ENCODE measurements at places on chromosomes 3 and 15.

GRCh38 chr3:106117490-106117858, 248.7 kb upstream of the CBLB start:
- DNase-seq = no peak

DNA sequence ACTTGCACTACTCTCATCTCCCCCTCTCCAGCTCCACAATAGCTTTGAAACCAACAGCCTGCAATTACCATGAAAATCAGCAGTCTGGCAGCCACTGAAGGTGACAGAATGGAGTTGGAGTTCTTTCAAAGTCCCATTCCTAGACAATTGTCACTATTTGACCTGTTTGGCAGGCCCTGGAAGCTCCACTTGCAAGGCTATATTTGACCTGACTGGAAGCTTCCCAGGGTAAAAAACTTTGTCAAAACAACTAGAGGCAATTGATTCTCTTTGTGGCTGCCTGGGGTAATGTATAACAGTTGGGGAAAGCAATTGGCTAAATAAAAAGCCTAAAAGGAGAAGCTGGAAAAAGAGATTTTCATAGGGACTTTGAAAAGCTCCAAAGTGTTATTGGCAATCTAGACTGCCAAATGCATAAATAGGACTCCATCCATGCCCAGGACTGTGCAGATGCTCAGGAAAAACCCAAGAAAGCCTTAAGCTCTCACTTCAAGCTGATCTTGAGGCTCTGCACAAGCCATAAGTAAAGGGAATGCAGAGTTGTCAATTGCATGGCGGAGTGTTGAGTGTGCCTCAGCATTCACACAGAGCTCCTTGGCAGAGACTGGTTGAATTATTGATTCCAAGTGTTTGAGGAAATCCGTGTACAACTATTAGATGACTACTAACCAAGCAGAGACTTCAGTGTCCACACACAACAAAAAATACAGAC, 18.3 kb downstream of the GREM1 start:
- no peak for DNase-seq

DNA sequence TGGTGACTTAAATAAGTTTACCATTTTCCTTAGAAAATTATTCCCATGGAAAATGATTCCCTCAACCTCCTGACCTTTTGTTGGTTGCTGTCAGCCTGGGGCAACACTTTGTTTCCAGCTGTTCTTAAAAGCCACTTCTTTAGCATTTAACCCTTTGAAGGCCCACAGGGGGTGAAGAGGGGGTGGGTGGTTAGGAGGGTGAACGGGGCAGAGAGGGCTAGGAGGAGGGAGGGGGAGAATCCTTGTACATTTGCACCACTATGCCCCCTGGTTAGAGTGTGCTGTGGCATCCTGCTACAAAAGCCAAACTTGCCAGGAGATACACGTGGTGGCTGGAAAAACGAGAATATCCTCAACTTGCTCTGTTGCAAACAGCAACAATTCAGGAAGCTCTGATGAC, 273.2 kb upstream of the RGMA start:
- DNase-seq = no peak

DNA sequence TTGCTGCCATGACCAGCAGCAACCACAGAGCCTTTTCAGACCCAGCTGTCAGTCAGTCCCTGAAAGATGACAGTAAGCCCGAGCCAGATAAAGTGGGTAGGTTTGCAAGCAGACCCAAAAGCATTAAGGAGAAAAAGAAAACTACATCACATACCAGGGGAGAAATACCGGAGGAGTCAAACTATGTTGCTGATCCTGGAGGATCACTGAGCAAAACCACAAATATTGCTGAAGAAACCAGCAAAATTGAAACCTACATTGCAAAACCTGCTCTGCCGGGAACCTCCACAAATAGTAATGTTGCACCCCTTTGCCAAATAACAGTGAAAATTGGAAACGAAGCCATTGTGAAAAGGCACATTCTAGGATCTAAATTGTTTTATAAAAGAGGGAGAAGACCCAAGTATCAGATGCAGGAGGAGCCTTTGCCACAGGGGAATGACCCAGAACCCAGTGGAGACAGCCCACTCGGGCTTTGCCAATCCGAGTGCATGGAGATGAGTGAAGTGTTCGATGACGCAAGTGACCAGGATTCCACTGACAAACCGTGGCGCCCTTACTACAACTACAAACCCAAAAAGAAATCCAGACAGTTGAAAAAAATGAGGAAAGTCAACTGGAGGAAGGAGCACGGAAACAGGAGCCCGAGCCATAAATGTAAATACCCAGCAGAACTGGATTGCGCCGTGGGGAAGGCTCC, 42.1 kb upstream of the RASA2 start:
- DNase-seq = no peak

DNA sequence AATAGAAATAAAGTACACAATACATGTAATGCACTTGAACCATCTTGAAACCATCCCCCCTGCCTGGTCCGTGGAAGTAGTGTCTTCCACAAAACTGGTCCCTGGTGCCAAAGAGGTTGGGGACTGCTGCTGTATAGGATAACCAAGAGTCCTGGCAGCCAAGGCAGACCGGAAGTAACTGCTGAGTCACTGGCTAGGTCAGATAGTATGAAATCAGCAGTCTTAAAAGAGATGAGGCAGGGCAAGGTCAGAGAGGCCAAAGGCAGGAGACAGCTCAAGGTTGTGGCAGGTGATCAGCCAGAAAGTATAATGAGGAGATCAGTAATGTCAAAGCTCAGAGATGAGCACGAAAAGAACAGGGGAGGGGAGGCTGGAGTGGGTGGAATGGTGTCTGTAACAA, 60.2 kb downstream of the MAP3K13 start:
- no peak for DNase-seq

DNA sequence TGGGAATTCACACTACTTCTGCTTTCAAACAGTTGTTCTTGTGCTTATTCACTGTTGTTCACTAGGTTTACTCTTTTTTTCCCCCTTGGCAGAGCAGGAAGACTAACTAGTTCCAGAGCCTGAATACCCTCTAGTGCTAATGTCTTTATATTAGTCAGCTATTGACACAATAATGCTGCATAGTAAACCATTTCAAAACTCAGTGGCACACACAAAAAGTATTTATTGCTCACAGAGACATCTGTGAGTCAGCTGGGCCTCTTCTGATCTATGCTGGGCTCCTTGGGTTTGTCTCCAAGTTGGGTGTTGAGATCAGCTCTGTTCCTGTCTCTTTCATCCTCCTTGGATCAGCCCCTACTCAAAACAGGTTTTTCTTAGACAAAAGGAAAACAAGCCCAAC, 51.1 kb downstream of the RSRC1 start:
- DNase-seq = no peak

DNA sequence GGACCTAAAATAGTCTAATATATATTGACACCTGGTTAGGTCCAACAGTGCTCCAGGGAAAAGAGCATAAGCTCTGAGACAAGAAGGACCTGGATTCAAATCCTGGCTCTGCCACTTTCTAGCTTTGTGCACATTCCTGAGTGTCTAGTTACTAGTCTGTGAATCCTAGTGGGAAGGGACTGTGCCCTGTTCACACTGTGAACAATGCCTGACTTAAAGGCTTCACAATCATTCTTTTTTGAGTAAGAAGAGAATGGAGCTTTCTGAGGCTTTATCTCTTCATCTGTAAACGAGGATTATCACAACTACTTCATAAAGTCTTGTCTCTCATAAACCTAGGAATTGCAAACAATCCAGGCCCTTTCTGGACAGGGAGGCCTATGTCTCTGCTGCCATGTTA, 235.9 kb downstream of the SOX2 start:
- DNase-seq = no peak

DNA sequence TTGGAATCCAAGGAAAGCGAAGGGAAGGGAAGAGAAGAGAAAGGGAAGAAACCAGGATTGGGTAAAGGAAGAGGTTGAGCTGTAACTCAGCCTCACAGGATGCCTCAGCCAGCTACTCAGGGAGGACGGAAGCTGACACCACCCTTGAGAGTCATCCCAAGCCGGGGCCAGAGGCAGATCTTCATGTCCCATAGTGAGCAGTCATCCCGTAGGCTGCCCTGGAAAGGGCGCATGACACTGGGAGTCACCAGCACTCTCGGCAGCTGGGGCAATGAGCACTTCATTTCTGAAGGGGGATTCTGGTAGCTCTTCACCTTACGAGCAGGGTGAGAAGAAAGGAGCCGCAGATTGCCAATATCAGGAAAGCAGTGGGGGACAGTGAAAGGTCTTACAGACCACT, 60.1 kb upstream of the PCSK6 start:
- DNase-seq = peak; percentile 12

- no peak for DNase-seq
Observed at GRCh38 chr3:32392536-32393302, 1.1 kb downstream of the CMTM7 start.

DNA sequence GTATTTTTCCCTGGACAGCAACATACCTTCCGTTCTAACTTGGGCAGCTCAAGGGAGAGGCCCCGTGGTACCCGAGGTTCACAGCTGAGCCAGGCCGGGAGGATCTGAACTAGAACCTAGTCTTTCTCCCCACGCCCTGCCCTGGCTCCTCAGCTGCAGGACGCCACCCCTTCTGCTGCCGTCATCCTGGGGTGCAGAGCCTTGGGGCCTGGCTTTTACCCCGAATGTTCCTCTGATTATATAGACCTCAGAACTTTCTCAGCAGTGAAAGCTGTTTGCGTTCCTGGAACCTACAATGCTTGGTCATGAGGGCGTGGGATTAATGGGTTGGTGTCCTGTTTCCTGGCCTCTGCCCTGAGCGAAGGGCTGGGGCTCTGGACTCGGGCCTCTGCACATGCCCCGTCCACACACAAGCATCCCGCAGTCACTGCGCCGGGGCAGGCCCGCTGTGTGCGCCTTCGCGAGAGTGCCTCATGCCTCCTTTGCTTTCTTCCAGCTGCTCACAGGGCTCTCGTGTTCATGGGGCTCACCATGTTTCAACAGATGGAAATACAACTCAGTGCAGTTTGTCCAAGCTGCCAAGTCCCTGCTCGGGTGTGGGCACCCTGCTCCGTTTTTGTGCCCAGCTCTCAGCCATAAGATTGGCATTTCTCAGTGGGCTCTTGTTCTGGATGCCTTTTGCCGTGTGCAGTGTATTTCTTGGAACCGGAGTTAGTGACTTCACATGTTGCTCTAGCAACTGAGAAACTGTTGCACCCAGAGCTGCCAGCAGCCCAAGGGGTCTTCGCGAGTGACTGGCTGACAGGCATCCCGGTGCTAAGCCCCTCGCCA, 20.4 kb downstream of the SYNM start:
- DNase-seq = no peak

DNA sequence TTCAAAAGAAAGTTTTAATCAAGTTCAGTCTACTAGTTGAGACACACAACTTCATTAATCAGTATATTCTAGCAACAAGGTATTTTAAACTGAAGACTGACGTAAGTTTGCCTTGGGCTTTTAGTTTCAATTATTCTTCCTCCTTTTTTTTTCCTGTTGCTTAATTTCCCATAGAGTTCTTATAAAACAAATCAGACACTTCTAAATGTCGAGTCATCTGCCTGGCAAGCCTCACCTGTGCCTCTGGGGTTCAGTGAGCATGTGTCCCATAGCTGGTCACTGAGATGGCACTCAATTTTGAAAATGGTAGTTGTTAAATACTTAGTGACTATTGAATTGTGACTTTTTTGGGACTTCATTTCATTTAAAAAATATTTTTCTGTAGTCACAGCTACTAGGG, 27.4 kb downstream of the NKIRAS1 start:
- no peak for DNase-seq

- DNase-seq = no peak
Observed at GRCh38 chr3:192943393-192943792, 25.7 kb upstream of the MB21D2 start.

DNA sequence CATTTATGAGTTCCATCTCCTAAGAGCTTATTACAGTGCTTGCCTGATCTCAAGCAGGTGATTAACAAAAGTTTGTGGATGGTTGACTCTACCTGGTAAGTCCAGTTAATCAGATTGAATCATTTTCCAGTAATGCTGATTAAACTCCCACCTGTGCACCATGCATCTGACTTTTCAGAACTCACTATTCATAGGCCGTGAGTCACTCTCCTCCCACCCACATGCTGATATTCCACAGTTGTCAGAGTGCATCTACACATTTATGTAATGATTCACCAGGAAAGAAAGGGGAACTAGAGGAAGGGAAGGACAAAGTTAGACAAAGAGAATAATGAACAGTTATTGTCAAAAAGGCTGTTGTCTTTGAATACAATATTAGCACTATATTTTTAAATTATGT, 106.2 kb upstream of the UBE3A start:
- no peak for DNase-seq

DNA sequence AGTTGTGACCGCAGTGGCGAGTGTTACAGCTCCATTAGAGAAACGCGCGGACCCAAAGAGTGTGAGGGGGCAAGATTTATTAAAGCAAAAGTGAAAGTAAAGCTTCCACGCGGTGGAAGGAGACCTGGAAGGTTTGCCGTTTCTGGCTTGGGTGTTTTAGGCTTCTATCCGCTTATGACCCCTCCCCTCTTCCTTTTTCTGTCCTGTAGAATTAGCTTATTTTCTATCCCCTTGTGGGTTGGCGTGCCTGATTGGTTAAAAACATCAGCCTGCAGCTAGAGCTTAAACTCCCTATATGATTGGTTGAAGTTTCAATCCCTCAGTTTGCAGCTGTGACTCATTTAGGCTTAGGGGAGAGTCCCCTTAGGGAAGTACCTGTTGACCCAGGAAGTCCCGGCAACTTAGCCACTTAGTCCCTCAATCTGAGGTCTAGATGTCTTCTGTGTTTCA, 39.6 kb downstream of the C3orf38 start:
- no peak for DNase-seq

DNA sequence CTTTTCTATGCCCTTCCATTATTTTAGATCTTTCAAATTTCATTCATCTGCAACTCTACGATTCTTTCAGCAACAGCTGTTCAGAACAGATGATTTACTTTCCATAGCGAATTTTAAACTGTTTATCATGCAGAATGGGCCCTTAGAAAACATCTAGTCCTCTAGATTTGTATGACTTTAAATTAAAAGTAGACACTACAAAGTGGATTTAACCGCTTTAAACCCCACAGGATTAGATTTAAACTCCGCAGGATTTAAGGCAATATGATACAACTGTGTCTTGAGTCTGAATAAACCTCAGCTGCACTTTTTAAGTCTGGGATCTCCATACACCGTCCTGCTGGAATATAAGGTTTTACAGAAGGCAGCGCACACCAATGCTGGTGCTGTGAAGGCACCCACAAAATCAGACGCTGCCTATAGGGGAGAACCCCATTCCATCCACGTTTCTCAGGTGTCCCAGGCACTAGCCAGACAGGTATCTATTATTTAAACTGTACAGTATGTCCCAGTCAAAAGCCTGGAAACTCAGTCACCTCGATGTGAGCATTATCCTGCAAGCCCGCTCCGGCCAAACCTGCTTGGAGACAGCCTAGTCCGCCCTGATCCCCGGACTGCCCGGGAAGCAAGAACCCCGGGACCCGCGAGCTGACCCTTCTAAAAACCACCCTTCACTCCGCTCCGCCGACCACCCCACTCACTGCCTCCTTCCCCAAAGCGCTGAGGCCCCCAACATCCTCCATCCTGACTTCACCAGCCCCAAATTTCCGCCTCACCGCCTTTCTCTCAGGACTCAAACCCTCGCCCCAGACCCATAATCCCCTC, 768 bp downstream of the ANO10 start:
- no peak for DNase-seq

Measured in left forelimb (tissue), 1 donor.